ENCODE measurements at places on chromosomes 1 and 21. TPM values are rescaled to one million over a fixed set of nuclear protein-coding genes. Genes with fewer than 3 reads are reported as not detected.

DNA sequence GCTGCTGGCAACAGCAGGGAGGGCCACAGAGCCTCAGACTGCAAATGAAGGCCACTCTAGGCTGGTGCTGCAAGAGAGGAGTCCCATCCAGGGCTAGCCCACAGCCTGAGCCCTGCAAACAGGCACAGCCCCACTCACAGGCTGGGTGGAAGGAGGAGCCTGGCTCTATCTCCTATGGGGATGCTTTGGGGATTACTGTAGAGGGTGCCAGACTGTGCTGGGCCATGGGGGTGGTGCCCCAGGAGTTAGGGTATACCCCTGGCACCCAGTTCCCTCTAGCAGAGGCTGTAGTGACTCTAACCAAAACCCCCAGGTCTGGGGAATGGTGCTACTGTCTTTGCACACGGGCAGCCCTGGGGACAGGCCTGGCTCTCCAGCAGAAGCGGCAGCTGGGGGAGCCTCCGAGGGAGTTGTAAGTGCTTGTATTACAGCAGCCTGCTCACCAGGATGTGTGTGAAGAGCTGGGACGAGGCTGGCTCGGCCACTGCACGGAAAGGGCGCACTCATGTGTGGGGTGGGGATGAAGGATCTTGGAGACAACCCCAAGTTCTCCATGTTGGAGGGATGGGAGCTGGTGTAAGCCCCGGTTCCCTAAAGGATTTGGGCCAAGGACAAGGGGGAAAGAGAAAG lies 23.4 kb upstream of the EVA1B start:
- DNase-seq = no peak

- DNase-seq = no peak
Measured at GRCh38 chr1:230321341-230321740, 104.8 kb downstream of the PGBD5 start.

The VHLL gene
- total RNA-seq = not detected

The SLC37A1 gene
- total RNA-seq = not detected

DNA sequence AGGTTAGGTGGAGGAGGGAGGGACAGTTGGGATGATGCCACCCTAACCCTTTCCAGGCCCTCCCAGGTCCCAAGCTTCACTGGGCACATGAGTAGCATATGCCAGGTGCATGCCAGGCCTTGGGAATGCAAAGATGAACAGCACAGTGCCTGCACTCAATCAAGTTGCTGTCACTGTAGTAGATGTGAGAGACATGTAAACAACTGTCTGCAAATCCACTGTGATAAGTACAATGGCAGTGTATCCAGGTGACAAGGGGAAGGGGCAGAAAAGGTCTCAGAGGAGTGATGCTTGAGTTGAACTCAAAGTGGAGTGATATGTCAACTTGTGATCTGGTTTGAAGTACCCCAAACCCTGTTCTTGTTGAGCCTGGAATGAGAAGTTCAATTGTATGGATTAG lies 49.5 kb upstream of the LRRN2 start:
- DNase-seq = no peak
